ENCODE measurements at places on chromosomes 4 and X.

DNA sequence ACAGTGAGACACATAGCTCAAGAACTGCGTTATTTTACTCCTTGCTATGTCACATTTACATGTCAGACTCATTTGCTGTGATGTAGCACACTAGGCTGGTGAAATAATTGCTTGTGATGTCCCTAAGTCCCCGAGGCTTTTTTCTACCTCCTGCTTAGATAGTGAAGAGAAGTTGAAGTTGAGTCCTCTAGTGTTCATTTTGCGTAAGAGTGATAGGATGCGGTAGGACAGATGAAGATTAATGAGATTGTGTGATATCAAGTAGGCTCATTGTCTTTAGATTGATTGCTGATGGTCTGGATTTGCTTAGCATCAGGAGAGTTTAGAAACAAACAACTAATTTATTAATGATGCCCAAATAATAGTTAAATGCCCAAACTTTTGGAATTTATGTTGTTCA is 173.6 kb upstream of the NUDT6 start:
- DNase-seq: no peak

- no peak for DNase-seq
Observed at GRCh38 chr4:110945600-110945999, 322.7 kb upstream of the PITX2 start.

- peak; percentile 0 for DNase-seq
Observed at GRCh38 chr4:46016306-46016705, 107.5 kb downstream of the GABRG1 start.

GRCh38 chr4:79852305-79852730 is 220.7 kb downstream of the ANTXR2 start:
- DNase-seq: no peak

- peak; percentile 44 for DNase-seq
Observed at GRCh38 chrX:120561634-120562568, 1.1 kb upstream of the CUL4B start.

Measured in kidney capillary endothelial cell (primary cell).